ENCODE measurements at places on chromosomes 1 and 21. TPM values are rescaled to one million over a fixed set of nuclear protein-coding genes. Genes with fewer than 3 reads are reported as not detected.

Gene CD247
- not detected for total RNA-seq

GRCh38 chr1:245953876-245954660, 553.0 kb downstream of the SMYD3 start:
- no peak for DNase-seq
- H3K4me1 ChIP-seq: no peaks in the 10 kb centered on the region
- no peaks in the 10 kb centered on the region for H3K36me3 ChIP-seq
- peak overlapping the region; percentile 60 for H3K27ac ChIP-seq
- no peaks in the 10 kb centered on the region for H3K27me3 ChIP-seq

- H3K4me1 ChIP-seq: no peaks in the 10 kb centered on the region
- H3K27ac ChIP-seq: no peak overlapping the region
- H3K4me3 ChIP-seq: no peak overlapping the region
- H3K36me3 ChIP-seq: no peaks in the 10 kb centered on the region
- no peak for DNase-seq
Measured at GRCh38 chr1:62652387-62652786, 35.8 kb downstream of the DOCK7 start.

Gene ROR1
- 10.8 TPM for total RNA-seq

- H3K4me3 ChIP-seq: no peak overlapping the region
- no peak overlapping the region for H3K27ac ChIP-seq
- no peaks in the 10 kb centered on the region for H3K36me3 ChIP-seq
- H3K4me1 ChIP-seq: no peaks in the 10 kb centered on the region
- DNase-seq: no peak
Measured at GRCh38 chr1:87136607-87137341, 191.9 kb upstream of the LMO4 start.

Gene SMG7
- 16.2 TPM for total RNA-seq

Gene KIF14
- 4.0 TPM for total RNA-seq

- H3K36me3 ChIP-seq: no peaks in the 10 kb centered on the region
- H3K27ac ChIP-seq: no peak overlapping the region
- H3K27me3 ChIP-seq: no peaks in the 10 kb centered on the region
- H3K4me1 ChIP-seq: peaks cover 4% of the 10 kb centered on the region
Measured at GRCh38 chr1:198922638-198923430, 284.0 kb downstream of the PTPRC start.

- no peaks in the 10 kb centered on the region for H3K27me3 ChIP-seq
- H3K27ac ChIP-seq: peak overlapping the region; percentile 41
- no peak for DNase-seq
- H3K4me3 ChIP-seq: no peak overlapping the region
- H3K36me3 ChIP-seq: no peaks in the 10 kb centered on the region
Measured at GRCh38 chr1:85289848-85290335, 13.5 kb upstream of the BCL10 start.

- no peaks in the 10 kb centered on the region for H3K27me3 ChIP-seq
- H3K27ac ChIP-seq: no peak overlapping the region
- H3K4me1 ChIP-seq: no peaks in the 10 kb centered on the region
Measured at GRCh38 chr21:32474179-32475059, 61.9 kb downstream of the EVA1C start.

- no peaks in the 10 kb centered on the region for H3K4me1 ChIP-seq
- H3K36me3 ChIP-seq: no peaks in the 10 kb centered on the region
- no peak overlapping the region for H3K27ac ChIP-seq
- H3K27me3 ChIP-seq: peaks cover 9% of the 10 kb centered on the region
- no peak for DNase-seq
- H3K4me3 ChIP-seq: no peak overlapping the region
Measured at GRCh38 chr1:234217316-234217840, 155.9 kb upstream of the COA6 start.

DNA sequence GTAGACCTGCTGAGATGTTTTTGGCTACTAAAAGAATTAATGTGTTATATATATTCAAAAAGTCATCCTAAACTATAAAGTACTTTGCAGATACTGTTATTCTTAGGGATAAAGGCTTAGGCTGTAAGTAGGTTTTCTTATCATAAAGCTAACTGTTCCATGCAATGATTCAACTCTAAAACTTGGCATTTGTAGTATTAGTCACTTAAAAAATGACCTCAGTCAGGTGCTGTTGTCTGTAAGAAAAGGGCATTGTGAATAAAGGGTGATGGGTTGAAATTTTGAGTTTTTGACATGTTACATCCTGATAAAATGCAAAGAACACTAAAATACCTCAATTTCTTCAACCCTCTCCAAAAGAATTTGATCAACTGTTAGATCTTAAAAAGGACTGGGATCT, 32.9 kb downstream of the ADCY10 start:
- no peaks in the 10 kb centered on the region for H3K36me3 ChIP-seq
- H3K4me1 ChIP-seq: no peaks in the 10 kb centered on the region
- no peaks in the 10 kb centered on the region for H3K27me3 ChIP-seq
- DNase-seq: peak; percentile 12

DNA sequence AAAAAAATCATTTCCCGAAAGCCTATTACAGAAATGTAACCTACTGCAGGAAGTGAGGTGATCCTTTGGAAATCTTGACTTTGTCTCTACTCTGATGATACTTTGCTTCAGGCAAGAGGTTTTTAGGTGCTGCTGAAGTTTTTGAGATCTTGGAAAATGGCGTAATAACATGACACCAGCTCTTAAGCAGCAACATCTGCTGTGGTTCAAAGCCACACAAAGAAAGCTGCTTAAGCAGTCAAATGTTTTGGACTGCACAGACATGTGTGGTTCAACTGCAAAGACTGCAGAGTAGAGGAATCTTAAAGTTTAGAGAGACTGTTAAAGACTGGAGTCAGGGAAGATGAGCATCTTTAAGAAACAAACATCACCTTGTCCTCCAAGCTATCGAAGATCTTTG, 139.0 kb downstream of the RASAL2 start:
- no peaks in the 10 kb centered on the region for H3K27me3 ChIP-seq
- peaks cover 2% of the 10 kb centered on the region for H3K4me1 ChIP-seq
- no peaks in the 10 kb centered on the region for H3K36me3 ChIP-seq
- no peak overlapping the region for H3K4me3 ChIP-seq

DNA sequence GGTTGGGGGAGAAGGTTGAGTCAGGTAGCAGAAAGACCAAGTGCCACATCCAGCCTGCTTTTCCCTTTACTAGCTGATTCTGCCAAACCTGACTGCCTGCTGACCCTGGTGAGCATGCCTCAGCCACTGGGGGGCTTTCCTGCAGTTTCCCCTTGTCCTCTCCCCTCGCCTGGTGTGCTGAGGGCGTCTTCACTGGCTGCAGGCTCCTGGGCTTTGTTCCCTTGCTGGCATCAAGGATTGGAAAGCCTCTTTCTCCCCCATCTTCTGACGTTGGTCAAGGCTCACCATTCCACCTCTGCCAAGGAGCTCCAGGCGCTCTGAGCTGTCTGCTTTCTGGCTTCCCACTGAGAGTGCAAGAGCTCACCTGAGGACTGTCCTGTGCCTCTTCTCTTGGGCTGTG, 28.4 kb downstream of the MAN1C1 start:
- H3K4me3 ChIP-seq: no peak overlapping the region
- no peak overlapping the region for H3K27ac ChIP-seq
- H3K27me3 ChIP-seq: no peaks in the 10 kb centered on the region
- DNase-seq: no peak
- peaks cover 2% of the 10 kb centered on the region for H3K36me3 ChIP-seq

DNA sequence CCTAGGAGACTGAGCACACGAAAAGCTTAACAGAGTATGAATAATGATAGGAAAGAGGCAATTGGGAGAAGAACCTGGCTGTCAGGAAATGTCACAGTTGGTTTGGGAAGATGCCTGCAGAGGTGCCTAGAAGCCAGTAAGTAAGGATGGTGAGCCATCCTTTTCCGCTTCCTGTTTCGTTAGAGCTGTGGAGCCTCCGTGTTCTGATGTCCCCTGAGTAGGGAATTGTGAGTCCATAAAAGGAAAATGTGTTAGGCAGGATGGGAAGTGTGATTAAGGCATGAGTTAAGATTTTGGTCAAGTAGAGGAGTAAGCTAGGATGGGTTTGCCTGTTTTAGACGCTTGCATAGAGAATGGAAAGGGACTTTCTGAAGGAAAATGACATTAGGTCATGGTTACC, 9.0 kb downstream of the CLIC4 start:
- H3K4me1 ChIP-seq: peaks cover 7% of the 10 kb centered on the region
- H3K27ac ChIP-seq: no peak overlapping the region
- DNase-seq: peak; percentile 73
- no peaks in the 10 kb centered on the region for H3K36me3 ChIP-seq
- H3K27me3 ChIP-seq: no peaks in the 10 kb centered on the region

DNA sequence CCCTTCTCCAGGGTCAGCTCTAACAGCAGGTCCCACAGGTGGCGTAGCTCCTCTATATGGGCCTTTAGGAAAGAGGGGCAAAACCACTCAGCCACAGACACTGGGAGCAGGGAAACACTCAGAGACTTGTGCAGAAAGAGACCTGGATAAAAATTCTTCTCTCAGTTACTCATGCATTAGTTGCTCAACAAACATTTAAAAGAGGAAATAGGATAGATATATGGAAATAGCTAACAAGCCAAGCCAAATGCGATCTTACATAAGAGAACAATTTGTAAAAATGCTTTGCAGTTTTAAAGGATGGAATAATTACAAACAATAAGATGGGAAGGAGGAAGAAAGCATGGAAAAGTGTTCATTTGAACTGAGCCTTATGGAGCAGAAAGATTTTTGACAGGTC, 4.9 kb downstream of the SPTA1 start:
- H3K36me3 ChIP-seq: no peaks in the 10 kb centered on the region
- H3K27me3 ChIP-seq: no peaks in the 10 kb centered on the region
- H3K4me1 ChIP-seq: no peaks in the 10 kb centered on the region
- H3K27ac ChIP-seq: no peak overlapping the region

DNA sequence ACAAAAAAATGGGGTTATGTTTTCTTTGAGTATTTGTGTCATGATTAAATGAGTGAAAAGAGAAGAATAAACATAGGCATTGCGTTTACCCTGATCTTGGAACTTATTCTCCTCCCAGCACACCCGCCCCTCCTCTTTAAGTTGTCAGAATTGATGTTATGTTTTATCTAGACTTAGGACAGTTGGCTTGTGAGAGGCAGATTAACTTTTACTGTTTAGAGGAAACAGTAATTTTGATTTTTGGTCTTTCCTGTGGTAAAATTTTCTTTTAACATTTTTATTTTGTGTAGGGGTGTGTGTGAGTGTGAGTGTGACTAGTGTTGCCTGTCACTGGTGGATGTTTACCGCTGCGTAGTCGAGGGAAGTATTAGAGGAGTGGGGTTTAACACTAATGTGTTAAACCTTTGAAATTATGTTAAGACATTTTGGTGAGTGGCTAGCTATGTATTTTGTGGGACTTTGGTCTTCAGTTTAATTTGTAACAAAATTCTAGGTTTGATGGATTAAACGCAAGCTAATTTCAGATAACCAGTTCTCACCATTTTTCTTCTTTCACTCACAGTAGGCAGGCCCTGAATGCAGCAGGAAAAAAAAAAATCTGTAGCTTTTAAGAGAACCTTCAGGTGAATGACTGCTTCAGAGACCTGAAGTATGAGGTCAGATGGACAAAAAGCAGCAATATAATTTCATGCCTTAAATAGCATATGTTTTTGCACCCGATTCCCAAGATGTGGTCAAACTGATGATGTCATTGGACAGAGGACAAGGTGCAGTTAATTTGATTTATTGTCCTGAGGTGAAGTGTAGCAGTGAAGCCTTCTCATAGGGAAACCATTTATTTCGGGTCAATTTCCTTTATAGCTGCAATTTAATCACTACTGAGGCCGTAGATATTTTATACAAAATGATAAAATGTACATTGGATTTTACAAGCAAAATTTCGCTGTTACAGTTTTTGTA, 2.7 kb downstream of the POU2F1 start:
- DNase-seq: peak; percentile 72
- H3K27me3 ChIP-seq: no peaks in the 10 kb centered on the region
- H3K27ac ChIP-seq: no peak overlapping the region
- no peaks in the 10 kb centered on the region for H3K36me3 ChIP-seq

DNA sequence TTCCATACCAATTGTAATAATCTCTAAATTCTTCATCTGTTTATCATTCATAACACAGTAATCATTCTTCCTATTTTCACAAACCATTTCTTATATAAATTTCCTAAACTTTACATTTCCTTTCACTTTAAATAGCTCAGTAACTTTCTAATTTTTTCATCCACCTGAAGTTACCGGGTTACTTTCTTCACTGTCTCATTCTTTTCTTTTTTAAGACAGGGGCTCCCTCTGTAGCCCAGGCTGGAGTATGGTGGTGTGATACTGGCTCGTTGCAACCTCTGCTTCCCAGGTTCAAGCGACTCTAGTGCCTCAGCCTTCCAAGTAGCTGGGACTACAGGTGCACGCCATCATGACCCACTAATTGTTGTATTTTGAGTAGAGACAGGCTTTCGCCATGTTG, 41.3 kb downstream of the RERE start:
- DNase-seq: no peak
- H3K27ac ChIP-seq: no peak overlapping the region
- no peaks in the 10 kb centered on the region for H3K36me3 ChIP-seq

GRCh38 chr1:158071138-158071537, 77.7 kb downstream of the KIRREL1 start:
- H3K27me3 ChIP-seq: no peaks in the 10 kb centered on the region
- H3K4me1 ChIP-seq: peaks cover 27% of the 10 kb centered on the region
- H3K4me3 ChIP-seq: no peak overlapping the region
- peak; percentile 47 for DNase-seq

DNA sequence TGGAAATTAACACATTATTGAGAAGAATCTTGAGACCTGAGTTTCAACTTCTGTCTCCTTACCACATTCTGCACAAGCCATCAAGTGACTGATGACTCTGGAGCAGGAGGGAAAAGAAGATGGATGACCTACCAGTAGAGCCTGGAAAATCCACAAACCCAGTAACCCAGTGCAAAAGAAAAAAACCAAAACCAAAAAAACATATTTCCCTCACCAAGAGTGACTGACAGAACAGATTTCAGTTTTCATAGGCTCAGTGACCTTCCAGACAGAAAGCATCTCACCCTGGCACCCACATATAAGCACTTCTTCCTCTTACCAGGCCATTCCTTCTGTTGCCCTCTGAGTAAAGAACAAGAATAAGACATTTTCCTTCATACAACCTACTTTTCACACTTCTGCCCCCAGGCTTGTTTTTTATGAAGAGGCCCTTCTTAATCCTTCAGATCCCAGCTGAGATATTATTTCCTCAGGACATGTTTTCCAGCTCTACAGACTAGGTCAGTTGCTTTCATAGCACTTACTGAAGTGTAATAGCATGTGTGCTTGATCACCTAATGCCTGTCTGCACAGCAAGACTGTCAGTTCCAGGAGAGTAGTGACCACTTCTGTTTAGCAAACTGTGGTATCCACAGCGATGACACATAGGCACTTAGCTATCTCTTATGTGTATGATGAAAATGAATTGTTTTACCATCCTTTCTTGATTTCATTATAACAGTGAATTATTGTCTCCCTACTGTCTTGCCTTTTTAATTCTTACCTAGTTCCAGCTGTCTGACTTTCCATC, 4.0 kb downstream of the TSACC start:
- H3K27me3 ChIP-seq: peaks cover 5% of the 10 kb centered on the region
- H3K4me3 ChIP-seq: no peak overlapping the region
- H3K4me1 ChIP-seq: peaks cover 3% of the 10 kb centered on the region
- no peak overlapping the region for H3K27ac ChIP-seq

All from fibroblast of lung (primary cell).